ENCODE measurements at places on chromosomes 7 and 10.

- DNase-seq: no peak
Observed at GRCh38 chr10:46216836-46217751, 69.7 kb upstream of the ANTXRL start.

DNA sequence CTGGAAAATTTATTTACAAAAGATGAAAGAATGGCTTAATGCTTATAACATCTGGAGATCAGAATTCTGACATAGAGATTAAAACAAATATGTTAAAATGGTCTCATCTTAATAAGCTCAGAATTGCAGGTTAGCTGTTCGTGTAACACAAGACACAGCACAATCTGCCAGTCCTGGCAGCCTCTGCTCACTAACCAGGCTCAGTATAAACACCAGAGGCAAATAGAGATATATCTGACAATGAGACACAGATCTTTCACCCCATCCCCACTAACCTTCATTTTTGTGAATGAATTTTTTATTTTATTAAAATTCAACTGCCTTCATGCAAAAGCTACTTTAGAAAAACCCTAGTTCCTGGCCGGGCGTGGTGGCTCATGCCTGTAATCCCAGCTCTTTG, 51.8 kb downstream of the RELN start:
- no peak for DNase-seq

GRCh38 chr7:8442814-8443304, 9.4 kb downstream of the NXPH1 start:
- DNase-seq: no peak

DNA sequence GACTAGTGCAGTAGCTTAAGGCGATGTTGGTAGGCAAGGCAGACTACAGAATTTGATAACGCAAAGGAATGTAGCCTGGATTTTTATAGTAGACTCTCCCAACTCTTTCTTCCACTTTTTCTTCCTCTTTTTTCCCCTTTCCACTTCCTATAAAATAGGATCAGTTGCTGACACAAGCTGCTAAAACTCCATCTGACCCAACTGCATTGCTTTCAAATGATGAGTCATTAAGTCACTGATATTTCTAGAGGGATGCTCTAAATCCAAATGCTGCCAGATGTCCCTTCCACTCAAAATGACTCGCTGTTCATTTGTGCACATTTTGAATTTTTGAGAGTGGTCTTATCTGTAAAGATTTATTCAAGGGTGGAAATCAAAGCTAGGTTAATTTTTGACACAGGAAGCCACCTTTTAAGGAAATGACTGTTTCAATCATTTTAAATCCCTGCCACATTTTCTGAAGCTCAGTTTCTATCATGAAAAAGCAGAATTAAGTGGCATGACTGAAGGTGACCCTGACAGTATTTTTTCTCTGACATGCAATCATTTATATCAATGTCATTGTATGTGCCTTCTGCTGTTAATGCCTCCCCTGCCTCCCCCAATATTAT, 25.8 kb upstream of the SFMBT2 start:
- no peak for DNase-seq

- DNase-seq: no peak
Observed at GRCh38 chr10:118047157-118047719, 497 bp upstream of the RAB11FIP2 start.

DNA sequence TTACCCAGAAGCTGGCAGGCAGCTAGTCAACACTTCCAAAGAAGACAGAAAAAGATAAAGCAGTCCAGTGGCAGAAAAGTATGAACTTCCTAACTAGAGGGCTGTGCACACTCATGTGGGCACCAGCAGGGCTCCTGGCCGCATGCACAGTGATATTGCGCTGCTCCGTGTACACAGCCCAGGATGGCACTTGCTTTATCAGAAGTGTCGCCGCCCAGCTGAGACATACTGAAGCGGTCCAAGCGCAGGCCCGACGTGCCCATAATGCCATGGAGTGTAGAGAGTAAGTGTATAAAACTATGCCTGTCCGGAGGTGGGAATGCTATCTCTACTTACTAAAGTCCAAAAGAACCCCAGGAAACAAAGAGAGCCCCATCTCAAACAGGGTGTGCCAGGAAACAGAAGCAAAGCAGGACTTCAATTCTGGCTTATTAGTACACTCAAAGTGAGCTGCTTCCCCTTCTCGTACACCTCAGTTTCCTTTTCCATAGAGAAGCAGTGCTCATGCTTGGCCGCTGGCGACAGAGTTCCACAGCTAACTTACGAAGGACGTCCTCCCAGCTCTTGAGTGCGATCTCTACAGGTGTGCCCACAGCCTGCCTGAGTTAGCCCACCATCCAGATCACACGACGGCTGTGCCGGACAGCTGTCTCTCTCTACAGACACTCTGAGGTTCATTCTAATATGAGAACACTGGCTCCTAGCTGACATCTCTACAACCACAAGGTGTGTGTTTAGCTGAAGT, 234.3 kb downstream of the COBL start:
- DNase-seq: no peak

DNA sequence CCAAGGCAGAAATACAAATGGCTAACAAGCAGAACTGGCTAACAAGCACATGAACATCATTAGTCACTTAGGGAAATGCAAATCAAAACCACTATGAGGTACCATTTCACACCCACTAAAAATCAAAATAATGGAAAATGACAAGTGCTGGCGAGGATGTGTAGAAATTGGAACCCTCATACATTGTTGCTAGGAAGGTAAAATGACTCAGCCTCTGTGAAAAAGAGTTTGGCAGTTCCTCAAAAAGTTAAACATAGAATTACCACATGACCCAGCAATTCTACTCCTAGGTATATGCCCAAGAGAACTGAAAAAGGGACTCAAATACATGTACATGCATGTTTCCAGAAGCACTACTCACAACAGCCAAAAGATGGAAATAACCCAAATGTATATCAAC, 52.8 kb upstream of the ANAPC16 start:
- DNase-seq: no peak

DNA sequence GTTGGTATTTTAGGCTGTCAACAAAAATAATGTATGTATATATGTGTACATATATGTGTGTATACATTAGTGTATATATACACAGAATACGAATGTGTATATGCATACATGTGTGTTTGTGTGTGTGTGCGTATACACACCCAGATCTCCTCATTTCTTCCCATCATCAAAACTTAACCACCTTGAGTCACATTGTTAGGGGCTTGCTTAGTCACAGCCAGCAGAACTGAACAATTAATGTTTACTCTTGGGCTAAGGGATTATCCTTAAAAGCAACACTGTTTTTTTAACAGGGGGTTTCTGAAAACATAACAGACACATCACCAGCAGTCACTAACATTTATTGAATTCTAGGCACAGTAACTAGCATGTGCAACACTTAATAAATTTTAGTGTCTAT, 83.0 kb upstream of the ASAH2 start:
- DNase-seq: no peak

- no peak for DNase-seq
Observed at GRCh38 chr10:126131341-126131740, 235.0 kb downstream of the FANK1 start.

DNA sequence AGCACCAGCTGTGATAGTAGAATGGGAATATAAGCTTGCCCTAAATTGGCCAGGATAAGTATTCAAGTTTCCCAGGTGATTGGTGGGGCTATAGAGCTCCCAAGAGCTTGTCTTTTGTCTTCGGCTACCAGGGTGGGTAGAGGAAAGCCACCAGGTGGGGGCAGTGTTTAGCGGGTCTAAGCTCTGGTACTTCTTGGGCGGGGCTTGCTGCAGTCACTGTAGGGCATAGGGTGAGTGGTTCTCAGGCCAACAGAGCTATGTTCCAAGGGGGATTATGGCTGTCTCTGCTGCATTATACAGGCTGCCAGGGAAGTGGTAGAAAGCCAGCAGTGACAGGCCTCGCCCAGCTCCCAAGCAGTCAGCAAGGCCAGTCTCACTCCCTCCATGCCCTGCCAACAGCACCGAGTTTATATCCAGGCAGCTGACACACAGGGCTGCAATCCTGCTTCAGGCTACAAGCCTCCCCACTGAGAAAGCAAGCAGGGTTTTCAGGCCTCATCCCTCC, 110.7 kb downstream of the ZNF467 start:
- DNase-seq: no peak

DNA sequence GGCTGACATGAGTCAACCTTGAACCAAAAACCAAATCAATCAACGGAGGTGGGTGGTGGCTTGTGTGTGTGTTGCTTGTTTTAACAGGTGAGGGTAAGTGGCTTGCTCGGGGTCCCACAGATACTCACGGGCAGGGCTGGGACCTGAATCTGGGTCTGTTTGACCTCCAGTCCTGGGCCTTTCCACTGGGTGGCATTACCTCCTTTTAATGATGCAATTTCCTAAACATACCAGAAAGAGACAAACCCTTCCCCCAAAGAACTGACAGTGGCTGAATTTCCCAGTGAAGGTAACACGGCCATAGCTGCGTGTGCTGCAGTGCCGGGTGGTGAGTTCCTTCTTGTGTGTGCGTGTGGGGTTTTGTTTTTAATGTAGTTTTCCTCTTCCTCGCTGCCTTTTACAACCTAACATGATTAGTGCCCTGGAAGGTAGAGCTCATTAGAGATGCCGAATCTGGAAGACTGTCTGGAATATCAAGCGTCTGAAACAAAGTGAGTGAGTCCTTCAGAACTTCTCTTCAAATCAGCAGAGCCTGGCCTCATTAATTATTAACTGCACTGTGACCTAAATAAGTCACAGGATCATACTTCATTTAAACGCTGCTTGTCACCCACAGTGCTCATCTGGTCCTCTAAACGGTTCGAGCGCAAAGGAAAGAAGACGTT, 166.1 kb upstream of the TCERG1L start:
- no peak for DNase-seq

DNA sequence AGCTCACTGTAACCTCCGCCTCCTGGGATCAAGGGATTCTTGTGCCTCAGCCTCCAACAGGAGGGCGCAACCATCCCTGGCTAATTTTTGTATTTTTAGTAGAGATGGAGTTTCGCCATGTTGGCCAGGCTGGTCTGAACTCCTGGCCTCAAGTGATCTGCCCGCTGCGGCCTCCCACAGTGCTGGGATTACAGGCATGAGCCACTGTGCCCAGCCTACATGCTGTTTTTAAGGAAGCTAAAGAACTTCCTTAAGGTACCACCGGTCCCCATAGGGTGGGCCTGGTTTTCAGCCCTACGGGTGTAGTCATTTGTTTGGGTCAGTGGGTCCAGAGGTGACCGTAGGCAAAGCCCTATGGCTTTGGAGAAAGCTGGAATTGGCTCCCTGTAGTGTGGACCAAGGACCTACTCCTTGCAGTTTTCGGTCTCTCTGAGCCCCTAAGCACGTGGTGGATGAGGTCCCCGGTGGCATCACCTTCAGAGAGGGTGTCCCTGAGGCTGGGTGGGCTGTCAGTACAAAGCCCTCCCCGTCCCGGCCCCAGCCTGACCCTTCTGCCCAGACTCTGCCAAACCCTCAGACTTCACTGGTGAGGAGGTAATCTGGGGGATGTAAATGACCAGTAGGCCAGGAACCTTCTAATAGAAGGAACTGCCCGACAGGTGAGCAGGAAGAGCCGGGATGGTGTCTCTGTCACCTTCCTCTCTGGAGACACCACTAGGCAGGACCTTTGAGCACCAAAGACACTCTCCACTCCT, 30.5 kb downstream of the ANXA11 start:
- DNase-seq: no peak

DNA sequence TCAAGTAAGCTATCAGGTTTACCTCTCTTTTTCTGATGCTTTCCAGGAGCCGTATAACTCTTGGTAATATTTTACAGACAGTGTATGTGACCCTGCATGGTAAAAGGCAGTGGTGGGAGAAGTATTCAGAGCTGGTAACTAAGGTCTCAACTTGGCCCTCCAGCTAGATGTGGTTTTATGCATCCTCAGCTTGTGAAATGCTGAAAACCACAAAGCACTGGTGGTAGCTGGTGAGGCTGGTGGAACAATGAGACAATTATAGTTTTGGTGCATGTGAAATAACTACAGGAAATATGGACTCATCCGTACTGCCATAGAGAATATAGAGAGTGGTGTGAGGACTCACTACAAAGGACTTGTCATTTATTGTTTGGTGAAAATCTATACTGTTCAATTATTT, 383.0 kb upstream of the PCDH15 start:
- no peak for DNase-seq

DNA sequence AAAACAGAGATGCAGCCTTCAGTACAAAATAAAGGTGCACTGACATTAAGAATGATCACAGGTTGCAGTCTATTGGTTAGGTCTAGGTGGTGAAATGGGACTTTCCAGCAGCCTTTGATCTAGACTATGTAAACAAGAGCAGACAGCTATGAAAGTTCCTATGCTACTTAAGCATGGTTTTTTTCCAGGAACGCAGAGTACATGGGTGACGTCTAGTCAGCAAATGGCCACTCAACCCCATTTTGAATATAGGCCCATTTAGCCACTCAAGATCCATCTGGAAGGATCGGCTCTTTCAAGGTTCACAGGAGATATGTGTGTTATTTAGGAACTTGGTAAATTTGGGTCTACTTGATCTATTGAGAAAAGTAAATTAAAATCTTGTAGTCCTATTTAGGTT, 1424.6 kb upstream of the LRRTM3 start:
- DNase-seq: no peak

DNA sequence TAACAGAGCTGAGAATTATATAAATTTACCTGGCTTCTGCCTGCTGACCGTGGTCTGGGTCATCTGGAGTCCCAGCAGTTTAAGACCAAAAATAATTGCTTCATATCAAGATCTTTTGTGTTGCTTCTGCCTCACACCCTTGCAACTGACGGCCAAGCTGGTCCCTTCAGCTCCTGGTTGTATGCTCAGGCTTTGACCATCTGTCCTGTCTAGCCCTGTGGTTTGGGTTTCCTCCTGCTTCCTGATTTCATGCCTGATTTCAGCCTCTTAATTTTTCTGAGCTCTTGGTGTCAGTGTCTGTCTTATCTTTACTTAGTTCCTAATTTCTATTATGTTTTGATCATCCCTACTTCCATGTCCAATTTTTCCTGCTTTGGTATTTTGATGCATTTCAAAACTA, 87.9 kb upstream of the PLXDC2 start:
- DNase-seq: no peak

DNA sequence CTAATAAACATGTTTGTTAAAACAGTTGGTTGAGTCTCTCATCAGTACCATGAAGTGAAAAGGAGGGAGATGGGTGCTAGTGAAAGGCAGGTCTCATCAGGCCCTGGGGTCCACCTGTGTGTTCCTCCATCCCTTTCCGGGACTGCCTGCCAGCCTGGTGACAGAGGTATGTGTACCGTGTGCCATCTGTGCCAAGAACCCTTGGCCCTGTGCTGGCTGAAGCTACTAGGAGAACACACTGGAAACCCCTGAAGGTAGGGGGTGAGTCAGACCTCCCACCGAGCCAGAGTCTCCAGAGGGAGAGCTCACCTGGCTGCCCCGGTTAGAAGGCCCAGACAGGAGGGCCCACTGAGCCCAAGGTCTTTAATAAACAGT, 2.3 kb downstream of the DDIT4 start:
- no peak for DNase-seq

DNA sequence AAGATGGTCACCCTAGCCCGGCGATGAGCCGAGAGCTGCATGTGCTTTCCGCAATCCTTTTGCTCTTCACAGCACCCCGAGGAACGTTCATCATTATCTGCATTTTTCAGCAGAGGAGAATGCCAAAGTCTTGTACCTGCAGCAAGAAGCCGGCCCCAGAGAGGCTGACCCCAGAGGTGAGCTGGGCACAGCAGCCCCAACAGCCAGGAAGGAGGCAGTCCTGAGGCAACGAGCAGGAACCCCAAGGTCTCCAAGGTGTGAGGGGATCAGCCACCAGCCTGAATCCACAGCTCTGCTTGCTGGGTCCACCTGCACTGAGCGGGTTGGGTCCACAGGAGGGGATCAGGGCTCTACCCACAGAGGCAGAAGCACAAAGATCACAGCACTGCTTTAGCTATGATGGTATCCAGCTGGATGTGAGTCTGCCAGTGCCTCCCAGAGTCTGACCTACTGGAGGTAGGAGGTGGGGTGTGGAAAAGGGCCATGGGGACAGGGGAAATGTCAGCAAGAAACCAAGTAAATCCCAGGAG, 16.8 kb upstream of the GDF10 start:
- no peak for DNase-seq

- DNase-seq: no peak
Observed at GRCh38 chr10:43679509-43679908, 30.8 kb upstream of the ZNF32 start.

All from cortex of kidney (tissue), 1 donor.